Activated CD4-positive, alpha-beta T cell treated with anti-CD3 and anti-CD28 coated beads for 48 hours (primary cell): ENCODE measurements at places on chromosomes 12 and 14.

GRCh38 chr14:55482936-55483605 is 42.7 kb upstream of the TBPL2 start:
- no peak for DNase-seq

- DNase-seq, result no peak
Observed at GRCh38 chr12:45389426-45389825, 173.5 kb downstream of the ANO6 start.

DNA sequence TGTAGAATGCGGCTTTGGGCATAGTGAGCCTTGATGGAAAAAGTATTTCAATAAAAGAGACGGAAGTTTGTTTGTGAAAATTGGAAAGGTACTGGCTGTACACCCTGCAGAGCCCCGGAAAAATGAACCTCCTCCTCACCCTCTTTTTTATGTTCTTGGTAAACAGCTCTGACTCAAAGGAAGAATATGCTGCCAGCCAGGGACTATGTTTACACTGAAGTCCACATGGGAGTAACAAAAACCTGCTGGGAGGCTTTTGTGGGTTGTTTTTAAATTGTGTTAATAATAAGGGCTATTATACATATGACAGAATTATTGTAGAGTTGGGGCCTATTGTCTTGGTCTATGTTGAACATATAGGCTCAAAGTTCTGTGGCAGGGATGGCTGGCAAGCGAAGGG is 70.7 kb downstream of the TTC8 start:
- DNase-seq, result no peak

DNA sequence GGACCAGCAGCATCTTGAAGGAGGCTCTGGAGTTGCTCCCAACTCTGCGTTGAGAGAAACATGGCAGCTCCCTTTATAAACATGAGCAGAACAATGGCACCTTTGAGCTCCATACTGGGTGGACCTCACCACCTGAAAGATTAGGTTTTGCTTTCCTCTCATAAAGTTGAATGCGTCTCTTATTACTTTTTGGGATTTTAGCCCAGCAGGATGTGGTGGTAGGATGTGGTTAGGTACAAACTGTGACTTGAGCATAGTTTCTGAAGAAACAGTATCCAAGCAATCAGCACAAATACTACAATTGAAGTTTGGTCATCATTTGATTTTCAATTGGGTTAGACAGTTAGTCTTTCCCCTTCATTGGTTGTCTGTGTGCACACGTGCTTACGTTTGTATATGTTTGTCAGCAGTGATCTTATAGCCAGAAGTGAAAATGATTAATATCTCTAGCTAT is at the start of gene PRR4:
Gene PRR4 (minus strand): TSS at position 51 of the 454 bp plus-strand sequence. CDS start 38 bp downstream, at position 13.
- DNase-seq, result no peak

DNA sequence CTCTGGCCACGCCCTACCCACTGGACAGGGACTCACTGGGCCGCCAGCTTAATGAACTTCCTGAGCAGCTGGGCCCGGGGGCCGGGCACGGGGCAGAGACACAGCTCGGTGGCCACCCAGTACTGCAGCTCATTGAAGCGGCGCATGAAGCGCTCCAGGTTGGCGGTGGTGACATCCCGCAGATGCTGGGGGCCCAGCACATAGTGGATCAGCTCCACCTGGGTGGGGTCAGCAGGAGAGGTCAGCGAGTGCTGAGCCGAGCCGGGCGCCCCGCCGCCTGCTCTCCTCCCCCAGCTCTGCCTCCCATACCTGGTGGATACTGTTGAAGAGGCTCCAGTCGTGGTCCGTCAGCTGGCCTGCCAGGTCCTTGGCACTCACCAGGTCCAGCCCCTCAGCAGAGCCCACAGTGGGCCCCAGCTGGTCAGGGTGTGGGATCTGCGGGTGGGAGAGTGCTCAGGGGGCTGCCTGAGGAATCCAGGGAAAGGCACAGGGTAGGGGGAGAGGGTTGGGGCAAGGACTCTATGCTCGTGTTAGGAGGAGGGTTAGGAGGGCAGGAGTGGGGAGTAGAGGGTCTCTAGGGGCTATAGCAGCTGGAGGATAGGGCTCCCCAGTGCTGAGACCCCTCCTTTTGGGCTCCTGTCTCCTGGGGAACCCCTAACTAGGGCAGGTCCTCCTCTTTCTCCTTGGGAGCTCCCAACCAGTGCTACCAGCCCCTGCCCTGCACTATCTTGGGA is 15.5 kb upstream of the ENDOU start:
- DNase-seq, result no peak

- DNase-seq, result peak; percentile 68
Observed at GRCh38 chr14:102568115-102568614, 24.3 kb upstream of the RCOR1 start.

- DNase-seq, result peak; percentile 9
Observed at GRCh38 chr12:104049903-104050356, at the start of gene GLT8D2. TSS of gene GLT8D2 (minus strand) at chr12:104050187. CDS start at chr12:104019648, 30,539 bp downstream.

DNA sequence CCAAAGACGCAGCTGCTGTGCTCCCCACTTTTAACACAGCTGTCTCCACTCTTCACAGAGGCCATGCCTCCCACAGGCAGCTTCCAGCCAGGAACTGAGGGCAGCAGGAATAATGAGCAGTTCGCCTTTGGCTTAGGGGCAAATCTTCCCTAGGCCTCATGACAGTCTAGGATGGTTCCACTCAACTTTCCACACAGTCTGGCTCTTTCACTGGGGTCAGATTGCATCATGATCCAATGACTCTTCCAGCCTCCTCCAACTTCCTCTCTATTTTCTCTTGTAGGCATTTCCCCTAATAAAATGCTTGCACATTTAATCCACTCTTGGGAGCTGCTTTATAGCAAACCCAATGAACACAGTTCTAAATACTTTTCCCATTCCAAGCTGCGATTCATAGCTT is 271.6 kb upstream of the ATP2B1 start:
- DNase-seq, result no peak
